ENCODE measurements at places on chromosomes 13 and 19. TPM values are rescaled to one million over a fixed set of nuclear protein-coding genes. Genes with fewer than 3 reads are reported as not detected.
A peak's percentile ranks its signal among the peaks of the same experiment; 100 is the strongest.

The URAD gene
- polyA plus RNA-seq = not detected

The FUT2 gene
- polyA plus RNA-seq = 0.28 TPM

The DACT3 gene
- 5.4 TPM for polyA plus RNA-seq

The ZNF628 gene
- 2.3 TPM for polyA plus RNA-seq

The RFXAP gene
- 2.3 TPM for polyA plus RNA-seq

The COL5A3 gene
- polyA plus RNA-seq = 0.97 TPM

The NCAN gene
- polyA plus RNA-seq = not detected

GRCh38 chr19:38386971-38387549 is 774 bp downstream of the GGN start:
- DNase-seq = peak; percentile 76

- no peak for DNase-seq
These were observed 264.1 kb upstream of the SPRY2 start for GRCh38 chr13:80605011-80605410.

GRCh38 chr13:99525967-99526366 is 24.7 kb downstream of the TM9SF2 start:
- no peak for DNase-seq

GRCh38 chr13:70098669-70099068 is 9.0 kb upstream of the ATXN8OS start:
- no peak for DNase-seq

DNA sequence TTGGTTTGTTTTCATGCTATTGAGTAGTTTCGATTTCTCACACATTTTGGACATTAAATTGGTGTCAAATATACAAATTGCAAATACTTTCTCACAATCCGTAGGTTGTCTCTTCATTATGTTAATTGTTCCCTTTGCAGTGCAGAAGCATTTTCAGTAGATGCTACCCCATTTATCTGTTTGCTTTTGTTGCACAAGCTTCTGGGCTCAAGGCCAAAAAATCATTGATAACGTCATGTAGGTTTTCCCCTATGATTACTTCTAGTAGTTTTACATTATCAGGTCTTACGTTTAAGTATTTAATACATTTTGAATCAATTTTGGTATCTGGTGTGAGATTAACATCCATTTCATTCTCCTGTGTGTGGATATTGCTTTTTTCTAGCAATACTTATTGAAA is 14.0 kb upstream of the ZNF347 start:
- DNase-seq = no peak

- no peak for DNase-seq
These were observed 16.1 kb downstream of the LILRB1 start for GRCh38 chr19:54646331-54646841.

DNA sequence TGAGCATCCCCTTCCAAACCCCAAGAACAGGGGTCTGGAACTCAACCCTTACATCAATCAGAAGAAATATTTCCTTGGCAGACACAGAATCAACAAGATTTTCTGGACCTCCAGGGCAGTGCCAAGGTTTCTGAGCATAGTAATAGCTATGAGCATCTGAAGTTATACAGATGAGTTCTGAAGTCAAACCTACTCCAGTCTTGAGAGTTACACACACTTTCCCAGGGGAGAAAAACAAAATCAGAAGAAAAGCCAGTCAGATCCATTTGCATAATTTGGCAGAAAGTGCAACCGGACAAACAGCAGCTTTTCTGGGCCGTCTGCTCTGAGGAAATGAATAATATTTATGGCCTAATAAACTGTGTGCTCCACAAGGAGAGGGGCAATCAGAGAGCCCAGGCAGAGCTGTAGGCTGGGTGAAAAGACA is 93.1 kb downstream of the KL start:
- no peak for DNase-seq

GRCh38 chr13:43567608-43568007 is 219.2 kb downstream of the ENOX1 start:
- DNase-seq = no peak

DNA sequence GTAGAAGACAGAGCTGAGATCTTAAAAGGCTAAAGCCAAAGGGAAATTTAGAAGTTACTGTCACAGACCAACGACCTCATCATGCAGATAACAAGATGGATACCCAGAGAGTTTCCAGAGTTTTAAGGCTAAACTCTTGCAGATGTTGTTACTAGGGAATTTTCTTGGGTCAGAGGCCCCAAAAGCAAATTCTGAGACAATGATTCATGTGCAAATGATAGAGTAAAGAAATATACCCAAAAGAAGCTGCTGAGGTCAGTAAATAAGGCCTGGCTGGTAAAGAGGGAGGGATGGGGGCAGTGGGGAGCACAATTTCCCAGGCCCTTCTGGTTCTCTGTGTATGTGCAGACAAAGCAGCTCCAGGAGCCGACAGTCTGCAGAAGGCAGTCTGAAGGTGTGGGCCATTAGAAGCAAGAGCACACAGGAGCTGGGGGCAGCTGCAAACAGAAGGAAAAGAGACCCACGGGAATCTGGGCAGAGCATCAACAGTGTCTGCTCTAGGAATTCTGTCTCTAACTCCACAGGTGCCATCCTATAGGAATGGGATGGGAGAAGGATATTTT is 330.8 kb downstream of the TBC1D4 start:
- no peak for DNase-seq

DNA sequence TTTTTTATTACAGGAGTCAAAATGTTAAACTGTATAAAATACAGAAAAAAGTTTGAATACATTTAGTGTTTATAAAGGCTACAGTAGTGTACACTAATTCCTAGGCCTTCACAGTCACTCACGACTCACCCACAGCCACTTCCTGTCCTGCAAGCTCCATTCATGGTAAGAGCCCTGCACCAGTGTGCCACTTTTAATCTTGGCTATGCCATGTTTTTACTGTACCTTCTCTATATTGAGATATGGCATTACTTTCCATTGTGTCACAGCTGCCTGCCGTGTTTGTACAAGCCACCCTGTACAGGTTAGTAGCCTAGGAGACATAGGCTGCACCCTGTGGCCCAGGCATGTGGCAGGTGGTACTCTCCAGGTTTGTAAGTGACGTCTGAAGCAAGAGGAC is 32.1 kb downstream of the C1QTNF9 start:
- no peak for DNase-seq

DNA sequence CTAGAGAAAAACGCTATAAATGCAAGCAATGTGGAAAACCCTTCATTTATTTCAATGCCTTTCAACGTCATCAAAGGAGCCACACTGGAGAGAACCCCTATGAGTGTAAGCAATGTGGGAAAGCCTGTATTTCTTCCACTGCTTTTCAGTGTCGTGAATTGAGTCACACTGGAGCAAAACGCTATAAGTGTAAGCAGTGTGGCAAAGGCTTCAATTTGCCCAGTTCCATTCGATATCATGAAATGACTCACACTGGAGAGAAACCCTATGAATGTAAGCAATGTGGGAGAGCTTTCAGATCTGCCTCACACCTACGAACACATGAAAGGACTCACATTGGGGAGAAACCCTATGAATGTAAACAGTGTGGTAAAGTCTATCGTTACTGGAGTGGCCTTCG is 27.4 kb downstream of the ZNF20 start:
- no peak for DNase-seq

DNA sequence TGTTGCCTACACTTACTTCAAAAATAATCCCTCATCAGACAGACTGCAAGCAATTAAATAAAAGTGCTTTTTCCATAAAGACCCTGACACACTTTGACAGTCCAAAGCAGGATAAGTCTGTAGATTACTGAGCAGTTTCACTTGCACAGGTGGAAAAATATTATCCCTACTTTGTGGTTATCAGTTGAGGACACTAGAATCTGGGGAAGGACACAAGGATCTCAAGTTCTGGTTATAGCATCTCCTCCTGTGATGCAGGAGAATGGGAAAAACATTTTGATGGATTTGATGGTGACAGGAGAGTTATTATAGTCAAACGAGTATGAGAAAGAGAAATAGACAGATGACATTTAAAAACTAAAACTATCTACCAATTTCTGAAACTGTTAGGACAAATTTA is 122.9 kb upstream of the PCDH9 start:
- DNase-seq = no peak

- peak; percentile 26 for DNase-seq
These were observed 780 bp downstream of the ACP4 start for GRCh38 chr19:50790922-50791467.

- DNase-seq = peak; percentile 73
These were observed 30.5 kb downstream of the ZSWIM4 start for GRCh38 chr19:13825489-13826441.

DNA sequence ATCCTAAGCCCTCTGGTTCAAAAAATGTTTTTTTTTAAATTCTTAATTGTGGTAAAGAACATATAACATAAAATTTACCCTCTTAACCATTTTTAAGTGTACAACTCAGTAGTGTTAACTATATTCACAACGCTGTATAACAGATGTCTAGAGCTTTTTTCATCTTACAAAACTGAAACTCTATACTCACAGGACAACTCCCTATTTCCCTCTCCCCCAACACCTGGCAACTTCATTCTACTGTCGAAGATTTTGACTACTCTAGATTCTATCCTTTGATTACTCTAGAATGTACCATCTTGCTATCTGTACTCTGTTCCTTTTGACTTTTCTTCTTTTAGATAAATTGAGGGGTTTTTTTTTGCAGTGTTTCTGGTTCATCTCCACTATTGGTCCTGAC is 200.4 kb downstream of the KLF12 start:
- no peak for DNase-seq

DNA sequence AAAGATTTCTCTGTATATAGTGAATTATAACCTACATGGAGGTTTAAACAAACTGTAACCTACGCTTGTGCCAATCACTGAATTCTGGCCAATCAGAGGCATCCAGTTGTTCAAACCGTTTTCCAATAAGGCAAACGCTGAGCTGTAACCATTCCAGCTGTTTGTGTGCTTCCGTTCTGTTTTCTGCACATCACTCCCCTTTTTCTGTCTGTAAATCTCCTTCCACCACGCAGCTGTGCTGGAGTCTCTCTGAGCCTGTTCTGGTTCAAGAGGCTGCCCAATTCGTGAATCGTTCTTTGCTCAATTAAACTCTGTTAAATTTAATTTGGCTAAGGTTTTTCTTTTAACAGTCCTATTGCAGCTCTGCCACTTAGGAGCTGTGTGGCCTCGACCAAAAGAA is 552.5 kb downstream of the FGF9 start:
- DNase-seq = no peak

DNA sequence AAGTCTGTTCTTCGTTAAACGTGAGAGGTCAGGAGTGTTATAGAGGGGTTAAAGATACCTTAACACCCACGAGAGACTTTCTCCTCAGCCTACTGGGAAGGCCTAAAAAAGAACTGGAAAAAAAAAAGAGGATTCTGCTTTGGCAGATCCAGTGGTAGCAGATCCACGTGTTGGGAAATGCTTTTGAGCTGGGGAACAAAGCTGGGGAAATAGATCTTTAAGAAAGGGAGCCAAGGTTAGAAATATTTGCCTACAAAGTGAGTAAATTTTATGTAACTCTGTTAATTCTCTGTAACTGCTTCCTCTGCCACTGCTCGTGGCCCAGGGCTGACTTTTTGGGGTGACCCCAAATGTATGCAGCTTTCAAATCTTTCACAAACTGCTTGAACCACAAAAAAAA is 11.7 kb downstream of the RFX2 start:
- no peak for DNase-seq

- DNase-seq = no peak
These were observed 75.6 kb downstream of the ATP8A2 start for GRCh38 chr13:25447396-25447795.

- DNase-seq = no peak
These were observed 965.0 kb upstream of the SPRY2 start for GRCh38 chr13:81305928-81306327.

- peak; percentile 51 for DNase-seq
These were observed 63.5 kb downstream of the TSHZ3 start for GRCh38 chr19:31285744-31286143.

Data from kidney (tissue), 22 donors.